ENCODE measurements at places on chromosomes 7 and 10.

DNA sequence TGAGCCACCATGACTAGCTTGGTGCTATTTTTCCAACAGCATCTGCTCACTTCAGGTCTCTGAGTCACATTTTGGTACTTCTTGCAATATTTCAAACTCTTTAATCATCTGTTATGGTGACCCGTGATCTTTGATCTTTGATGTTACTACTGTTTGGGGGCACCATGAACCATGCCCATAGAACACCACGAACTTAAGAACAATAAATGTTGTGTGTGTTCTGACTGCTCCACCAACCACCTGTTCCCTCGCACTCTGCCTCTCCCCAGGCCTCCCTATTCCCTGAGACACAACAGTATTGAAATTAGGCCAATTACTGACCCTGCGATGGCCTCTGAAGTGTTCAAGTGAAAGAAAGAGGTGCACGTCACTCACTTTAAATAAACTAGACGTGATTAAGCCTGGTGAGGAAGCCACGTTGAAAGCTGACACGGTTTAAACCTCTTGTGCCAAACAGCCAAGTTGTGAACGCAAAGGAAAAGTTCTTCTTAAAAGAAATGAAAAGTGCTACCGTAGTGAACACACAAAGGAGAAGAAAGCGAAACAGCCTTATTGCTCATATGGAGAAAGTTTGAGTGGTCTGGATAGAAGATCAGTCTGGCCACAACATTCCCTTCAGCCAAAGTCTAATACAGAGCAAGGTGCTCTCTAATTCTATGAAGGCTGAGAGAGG is 27.2 kb upstream of the ATP6V0A4 start:
- no peak for DNase-seq

GRCh38 chr7:157797361-157797760 is 460.6 kb downstream of the DNAJB6 start:
- DNase-seq, result no peak

GRCh38 chr10:73873838-73874215 is 528 bp downstream of the CAMK2G start:
- DNase-seq, result no peak

- no peak for DNase-seq
These were observed 48.2 kb downstream of the ST8SIA6 start for GRCh38 chr10:17406036-17406834.

DNA sequence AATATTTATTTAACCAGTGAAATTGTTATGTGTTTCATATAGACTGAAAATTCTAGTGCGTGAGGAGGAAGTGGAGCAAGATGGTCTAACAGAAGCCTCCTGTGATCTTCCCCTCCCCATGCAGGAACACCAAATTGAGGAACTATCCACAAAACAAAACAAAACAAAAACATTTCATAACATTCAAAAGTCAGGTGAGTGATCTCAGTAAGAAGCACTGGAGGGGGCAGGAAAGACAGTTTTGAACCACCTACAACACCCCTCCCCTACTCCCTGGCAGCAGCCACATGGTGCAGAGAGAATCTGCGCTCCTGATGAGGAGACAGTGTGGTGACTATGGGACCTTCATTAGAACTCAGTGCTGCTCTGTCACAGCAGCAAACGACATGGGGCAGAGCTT is 221.9 kb upstream of the SEMA3C start:
- DNase-seq, result no peak

DNA sequence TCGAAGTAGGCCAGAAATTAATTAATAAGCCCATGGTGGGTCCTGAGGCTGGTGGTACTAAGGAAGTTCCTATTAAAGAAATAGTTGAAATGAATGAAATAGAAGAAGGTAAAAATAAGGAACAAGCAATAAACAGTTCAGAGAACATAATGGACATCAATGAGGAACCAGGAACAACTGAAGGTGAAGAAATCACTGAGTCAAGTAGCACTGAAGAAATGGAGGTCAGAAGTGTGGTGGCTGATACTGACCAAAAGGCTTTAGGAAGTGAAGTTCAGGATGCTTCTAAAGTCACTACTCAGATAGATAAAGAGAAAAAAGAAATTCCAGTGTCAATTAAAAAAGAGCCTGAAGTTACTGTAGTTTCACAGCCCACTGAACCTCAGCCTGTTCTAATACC is 36.0 kb downstream of the SLK start:
- DNase-seq, result no peak

GRCh38 chr10:32259551-32259950 is 87.4 kb downstream of the EPC1 start:
- DNase-seq, result no peak

GRCh38 chr7:139898483-139898882 is 69.4 kb downstream of the TBXAS1 start:
- DNase-seq, result no peak

GRCh38 chr7:12519682-12520009 is 50.9 kb upstream of the SCIN start:
- no peak for DNase-seq

DNA sequence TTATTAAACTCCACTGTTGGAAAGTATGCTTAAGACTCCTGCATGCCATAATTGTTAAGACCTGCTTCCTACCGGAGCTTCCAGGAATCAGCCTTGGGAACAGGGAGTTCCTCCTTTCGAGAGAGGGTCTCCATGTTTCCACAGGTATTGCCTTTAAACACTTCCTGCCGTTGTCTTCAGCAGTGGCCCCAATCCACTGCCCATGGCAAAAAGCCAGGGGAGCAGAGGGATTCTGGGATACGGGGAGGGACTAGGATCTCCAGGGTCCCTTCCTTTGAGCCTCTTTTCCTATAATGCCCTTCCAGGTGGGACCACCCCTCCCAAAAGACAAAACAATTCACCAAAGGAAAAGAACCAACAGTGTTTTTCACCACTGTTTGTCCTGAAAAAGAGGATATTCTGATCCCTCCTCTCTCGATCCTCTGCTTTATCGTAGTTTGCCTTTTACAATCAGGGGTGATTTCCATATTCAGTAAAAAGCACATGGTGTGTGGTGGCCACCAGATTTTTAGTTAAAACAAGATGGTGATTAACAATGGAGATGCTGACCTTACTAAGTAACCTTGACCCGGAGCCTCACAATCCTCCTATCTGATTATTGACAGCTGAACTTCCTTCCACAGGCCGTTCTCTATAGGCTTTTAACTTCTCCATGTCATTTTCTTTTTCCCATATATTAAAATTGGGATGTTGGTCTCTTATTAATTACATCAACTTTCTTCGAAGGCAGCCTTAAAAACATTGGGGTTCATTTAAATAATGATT is 36.0 kb downstream of the LRRC72 start:
- no peak for DNase-seq

DNA sequence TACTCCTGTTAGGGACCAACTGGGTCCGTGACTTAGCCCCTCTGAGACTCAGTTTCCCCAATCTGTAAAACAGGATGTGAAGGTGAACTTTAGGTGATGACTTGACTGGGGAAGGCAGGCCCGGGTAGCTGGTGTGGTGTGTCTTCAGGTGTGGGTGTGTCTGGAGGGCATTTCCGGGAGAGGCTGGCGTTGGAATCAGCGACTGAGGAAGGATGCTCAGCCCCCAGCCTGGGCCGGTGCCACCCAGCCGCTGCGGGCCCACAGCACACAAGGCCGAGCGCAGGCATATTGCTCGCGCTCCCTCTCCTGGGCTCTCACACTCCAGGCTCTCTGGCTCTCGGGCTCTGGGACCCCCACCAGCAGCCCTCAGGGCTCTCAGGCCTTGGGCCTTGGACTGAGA is 31.7 kb upstream of the CNPY1 start:
- DNase-seq, result no peak

- no peak for DNase-seq
These were observed 194.4 kb upstream of the PRSS1 start for GRCh38 chr7:142554560-142555532.

- DNase-seq, result no peak
These were observed 98.5 kb downstream of the HIP1 start for GRCh38 chr7:75640201-75640600.

DNA sequence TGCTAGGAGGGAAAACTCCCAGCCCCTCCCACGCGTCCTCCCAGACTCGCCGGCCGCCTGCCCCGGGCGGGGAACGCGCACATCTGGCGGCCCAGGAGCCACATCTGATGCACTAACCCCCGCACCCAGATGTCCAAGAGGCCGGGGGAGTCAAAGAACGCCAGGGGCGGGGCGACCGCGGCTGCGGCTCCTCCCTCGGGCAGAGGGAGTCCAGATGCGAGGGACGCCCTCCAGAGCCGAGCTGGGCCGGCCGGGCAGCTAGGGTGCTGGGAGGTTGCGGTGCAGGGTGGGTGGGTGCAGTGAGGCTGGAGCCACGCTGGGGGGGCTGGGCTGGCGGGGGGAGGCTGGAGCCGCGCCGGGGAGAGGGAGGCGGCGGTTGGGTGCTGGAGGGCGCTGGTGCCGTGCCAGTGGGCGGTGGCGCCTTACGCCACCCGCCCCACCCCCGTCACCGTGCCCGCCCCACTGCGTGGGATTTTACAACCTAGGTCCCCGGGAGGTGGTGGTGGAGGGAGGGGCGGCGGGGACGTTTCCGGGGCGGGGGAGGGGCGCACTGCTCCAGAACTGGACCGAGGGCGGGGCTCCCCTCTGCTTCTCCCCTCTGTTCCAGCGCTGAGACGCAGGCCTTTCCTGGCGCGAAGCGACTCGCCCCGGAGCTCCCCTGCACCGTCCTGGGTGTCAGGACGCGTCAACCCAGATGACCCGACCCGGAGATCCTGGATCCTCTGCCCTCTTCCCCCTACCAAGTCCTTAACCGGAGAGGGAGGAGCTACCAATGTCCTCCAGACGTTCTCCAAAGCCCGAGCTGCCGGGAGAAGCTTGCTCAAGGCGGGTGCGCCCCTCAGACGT is 109.1 kb downstream of the REEP3 start:
- peak; percentile 76 for DNase-seq

DNA sequence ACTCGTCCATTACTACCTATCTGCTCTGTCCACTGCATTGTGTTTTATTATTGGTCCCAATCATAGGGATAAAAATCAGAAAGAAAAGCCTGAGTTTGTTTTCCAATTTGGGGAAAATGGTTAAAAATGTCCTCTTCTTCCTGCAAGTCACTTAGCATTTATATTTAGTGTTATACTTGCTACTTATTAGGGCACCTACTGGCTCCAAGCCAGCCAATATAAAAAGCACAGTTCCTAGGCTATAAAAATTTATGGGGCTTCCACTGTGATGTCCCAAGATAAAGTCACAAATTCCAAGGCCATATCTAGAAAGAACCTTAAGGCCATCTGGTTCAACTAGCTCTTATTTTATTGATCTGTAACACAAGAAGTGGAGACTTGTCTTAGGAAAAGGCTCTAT is 3.2 kb downstream of the SLC35B4 start:
- DNase-seq, result no peak

GRCh38 chr7:16293669-16294425 is 127.5 kb downstream of the CRPPA start:
- DNase-seq, result no peak

DNA sequence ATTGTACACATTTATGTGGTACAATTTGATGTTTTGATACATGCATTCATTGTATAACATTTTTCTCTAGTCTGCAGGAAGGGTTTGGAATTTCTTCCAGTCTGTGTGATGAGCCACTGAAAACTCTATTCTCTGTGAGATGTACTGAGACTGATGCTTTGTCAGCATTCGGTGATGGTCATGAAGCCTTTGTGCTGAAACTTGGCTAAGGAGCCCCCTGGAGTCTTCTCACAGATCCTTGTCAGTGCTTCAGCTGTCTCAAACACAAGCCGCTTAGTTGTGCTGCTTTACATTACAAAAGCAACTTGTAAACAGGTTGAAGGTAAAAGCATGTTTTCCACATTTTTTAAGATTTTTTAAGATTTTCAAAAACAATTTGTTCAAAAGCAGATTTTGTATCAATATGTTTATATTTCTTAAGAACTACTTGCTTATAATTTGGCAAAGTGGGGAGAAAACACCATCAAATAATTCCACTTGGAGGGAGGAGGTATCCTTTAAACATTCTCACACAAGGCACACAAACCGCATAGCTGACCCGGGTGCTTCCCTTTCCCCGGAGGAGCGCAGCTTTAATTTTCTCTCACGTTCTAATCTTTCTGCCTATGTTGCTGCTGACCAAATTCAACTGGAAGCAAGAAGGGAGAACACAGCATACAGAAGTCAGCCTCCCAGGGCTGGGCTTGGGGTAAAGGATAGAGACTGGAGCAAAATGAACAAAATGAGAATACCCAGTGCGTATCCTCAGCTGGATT is 249.8 kb upstream of the VSTM2A start:
- no peak for DNase-seq

GRCh38 chr10:18164093-18164492 is 23.9 kb downstream of the CACNB2 start:
- DNase-seq, result no peak

GRCh38 chr7:23863209-23863787 is 153.3 kb downstream of the STK31 start:
- DNase-seq, result no peak

DNA sequence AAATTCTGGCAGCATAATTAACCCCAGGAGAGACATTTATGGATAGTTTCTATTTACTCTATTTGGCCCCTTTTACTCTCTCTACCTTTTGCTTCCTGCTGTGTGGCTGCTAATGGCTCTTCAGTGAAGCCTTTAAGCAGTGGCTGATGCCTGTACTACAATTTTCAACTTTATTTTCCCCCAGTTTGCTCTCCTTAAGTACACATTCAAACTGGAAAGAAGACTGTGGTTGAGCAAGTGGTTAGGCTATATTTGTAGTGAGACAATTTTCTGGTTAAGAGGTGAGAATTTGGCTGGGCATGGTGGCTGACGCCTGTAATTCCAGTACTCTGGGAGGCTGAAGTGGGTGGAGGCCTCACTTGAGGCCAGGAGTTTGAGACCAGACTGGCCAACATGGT is 8.5 kb upstream of the RSBN1L start:
- no peak for DNase-seq

DNA sequence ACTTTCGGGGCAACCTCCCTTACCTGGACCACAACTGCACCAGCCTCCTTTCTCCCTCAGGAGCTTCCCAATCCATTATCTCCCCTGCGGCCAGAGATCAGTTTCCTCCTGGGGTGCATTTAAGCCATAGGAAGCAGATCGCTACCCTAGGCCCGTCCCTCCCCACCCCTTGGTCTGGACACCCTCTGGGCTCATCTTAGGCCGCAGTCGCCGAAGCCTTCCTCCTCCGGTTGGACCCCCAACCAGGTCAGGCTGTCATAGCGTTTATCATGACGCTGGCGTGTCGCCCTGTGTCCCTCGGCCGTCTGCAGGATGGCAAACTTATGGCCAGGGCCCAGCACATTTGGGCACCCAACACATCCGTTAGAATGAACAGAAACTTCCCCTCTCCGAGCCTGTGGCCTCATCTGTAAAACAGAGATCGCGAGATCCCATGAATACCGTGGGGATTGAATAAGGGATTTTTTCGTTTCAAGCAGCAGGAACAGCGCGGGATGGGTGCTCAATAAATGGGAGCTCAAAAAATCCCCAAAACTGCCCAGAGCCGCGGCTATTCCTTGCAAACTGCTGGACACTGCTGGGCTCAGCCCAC is 669 bp upstream of the AP5Z1 start:
- DNase-seq, result no peak

GRCh38 chr7:74012842-74013249 is 15.1 kb upstream of the ELN start:
- DNase-seq, result no peak
